Ovary (tissue), 10 donors: ENCODE measurements at places on chromosomes 1 and 21. TPM values are rescaled to one million over a fixed set of nuclear protein-coding genes. Genes with fewer than 3 reads are reported as not detected.

HSD11B1 gene
- 35.0 TPM for total RNA-seq

ERG gene
- total RNA-seq = 16.3 TPM

GABRD gene
- total RNA-seq = not detected

UBL4B gene
- total RNA-seq = not detected

GPA33 gene
- total RNA-seq = not detected

CAMK1G gene
- total RNA-seq = 12.1 TPM

IRF6 gene
- 5.0 TPM for total RNA-seq

LCE2A gene
- not detected for total RNA-seq

OPRD1 gene
- not detected for total RNA-seq

C1orf141 gene
- 0.38 TPM for total RNA-seq

ASPM gene
- total RNA-seq = 0.57 TPM
